EL (cell line): ENCODE measurements at places on chromosomes 7 and 10.
A peak's percentile ranks its signal among the peaks of the same experiment; 100 is the strongest.

GRCh38 chr7:5387711-5388245 lies 35.9 kb downstream of the TNRC18 start:
- DNase-seq = no peak

DNA sequence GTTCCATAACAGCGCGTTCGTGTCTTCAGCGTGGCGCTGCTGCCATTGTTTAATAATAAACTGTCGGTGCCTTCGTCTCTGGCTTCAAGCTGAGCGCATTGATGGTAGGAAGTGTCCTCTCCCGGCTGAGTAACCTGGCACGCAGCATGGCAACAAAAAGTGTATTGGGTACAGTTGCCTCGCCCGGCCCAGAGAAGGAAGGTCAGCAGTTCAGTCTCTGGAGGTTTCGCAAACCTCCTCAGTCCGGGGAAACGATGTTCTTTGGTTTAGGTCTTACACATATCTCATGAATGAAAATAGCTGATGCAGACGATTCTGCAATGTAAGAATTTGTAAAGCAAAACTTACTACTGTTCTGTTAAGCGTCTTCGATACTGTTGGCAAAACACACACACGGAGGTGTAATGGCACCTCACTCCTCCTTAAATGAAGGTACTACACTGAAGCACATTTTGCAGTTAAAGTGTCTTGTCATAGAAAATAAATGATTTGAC lies 739 bp upstream of the CCDC186 start:
- no peak for DNase-seq

- no peak for DNase-seq
These were observed 435.2 kb downstream of the PLXNA4 start for GRCh38 chr7:132141109-132141508.

DNA sequence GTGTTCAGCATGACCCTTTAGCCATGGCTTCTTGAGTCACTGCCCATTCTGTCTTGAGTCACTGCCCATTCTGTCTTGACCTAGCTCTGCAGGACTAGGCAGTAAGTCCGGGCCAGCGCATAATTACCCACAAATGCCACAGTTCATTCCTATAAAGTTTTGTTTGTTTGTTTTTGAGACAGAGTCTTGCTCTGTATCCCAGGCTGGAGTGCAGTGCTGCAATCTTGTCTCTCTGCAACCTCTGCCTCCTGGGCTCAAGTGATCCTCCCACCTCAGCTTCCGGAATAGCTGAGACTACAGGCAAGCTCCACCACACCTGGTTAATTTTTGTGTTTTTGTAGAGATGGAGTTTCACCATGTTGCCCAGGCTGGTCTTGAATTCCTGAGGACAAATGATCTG lies 32.7 kb upstream of the TARP start:
- peak; percentile 76 for DNase-seq

DNA sequence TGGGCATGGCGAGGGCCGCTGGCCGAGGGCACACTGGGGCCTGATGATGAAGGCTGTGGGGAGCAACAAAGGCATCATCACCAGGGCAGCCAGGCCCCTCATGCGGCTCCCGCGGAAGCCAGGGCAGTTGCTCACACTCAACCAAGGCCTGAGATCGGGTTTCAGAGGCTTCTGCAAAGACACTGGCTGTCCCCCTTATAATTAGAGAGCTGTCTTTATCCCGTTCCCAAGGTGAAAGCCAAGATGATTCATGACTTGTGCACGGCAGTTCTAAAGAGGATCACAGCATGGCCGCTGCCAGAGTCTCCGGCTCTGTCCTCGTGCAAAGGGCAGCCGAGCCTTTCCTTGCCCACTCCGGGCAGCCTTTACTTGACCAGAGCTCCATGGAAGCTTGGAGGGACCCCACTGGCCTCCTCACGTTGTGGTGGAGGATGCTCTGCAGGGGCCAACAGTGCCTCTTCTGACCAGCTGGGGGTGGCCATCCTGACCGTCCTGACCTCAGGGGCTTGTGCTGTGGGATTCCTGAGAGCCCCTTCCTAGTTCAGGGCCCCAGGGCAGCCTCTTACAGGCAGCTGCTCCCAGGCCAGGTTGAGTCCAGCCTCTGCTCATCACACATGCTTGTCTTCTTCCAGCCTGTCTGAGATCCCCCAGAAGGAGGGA lies 82.3 kb downstream of the PRKAG2 start:
- no peak for DNase-seq

DNA sequence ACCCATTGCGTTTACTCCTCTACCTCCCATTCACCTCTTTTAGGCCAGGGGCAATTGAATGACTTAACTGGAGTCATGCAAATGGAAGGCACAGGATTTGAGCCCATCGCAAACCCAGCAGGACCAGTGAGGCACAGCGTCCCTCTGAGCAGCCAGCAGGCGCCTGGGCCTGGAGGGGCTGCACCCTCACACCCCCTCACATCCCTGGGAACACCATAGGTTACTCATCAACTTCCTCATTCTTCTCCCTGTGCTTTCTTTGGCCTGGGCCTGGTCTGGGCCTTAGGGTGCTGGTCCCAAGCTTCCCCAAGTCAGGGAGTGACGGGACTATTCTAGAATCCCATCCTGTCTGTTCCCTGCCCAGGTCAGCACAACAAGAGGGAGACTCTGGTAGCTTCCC lies 169.4 kb upstream of the EEPD1 start:
- peak; percentile 18 for DNase-seq

DNA sequence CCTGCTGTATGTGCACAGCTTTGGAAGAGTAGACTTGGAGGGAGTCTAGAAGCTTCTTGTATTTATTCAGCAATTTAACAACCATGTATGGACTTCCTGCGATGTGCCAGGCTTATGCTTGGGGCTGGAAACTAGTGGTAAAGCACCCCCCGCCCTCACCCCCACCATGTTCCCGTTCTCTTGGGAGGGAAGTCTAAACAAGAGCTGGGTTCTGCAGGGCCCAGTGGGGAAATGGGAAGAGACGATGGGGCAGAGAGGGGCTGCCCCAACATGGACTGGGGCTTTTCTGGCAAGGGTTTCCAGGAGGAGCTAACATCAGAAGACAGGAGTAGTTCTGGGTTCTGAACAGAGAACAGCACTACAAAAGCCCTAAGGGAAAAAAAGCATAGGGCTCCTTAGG lies 8.0 kb downstream of the RASSF4 start:
- DNase-seq = no peak

- DNase-seq = no peak
These were observed 308.3 kb downstream of the PARD3 start for GRCh38 chr10:34506786-34507185.

DNA sequence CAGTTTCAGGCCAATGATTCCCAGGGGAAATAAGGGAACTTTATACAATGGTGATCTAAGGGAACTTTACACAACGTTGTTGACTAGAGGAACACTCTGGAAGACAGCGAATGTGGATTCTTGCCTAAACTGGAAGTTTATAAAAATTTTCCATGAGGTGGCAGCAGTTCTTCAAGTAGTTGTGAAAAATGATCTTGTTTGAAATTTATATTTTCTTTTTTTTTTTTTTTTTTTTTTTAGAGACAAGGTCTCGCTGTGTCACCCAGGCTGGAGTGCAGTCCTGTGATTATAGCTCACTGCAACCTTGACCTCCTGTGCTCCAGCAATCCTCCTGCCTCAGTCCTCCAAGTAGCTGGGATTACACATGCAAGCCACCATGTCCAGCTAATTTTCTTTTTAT lies 32.1 kb upstream of the GTF2I start:
- DNase-seq = peak; percentile 35

DNA sequence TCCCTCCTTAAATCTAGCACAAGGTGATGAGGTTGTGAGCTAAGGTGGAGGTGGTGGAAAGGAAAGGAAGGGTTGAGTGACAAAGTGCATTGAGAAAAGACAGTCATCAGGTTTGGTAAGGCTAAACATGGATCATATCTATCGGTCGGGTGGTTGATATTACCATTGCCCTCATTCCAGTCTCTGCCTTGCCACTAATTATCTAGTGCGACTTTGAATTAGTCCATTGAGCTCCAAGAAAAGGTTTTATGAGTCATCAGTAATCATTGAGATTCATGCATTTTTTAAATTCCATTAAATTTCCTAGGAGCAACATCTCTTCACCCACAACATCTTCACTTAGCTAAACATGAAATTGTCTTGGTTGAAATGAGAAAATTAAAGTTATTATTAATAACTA lies 68.9 kb upstream of the FRMD4A start:
- DNase-seq = peak; percentile 53

DNA sequence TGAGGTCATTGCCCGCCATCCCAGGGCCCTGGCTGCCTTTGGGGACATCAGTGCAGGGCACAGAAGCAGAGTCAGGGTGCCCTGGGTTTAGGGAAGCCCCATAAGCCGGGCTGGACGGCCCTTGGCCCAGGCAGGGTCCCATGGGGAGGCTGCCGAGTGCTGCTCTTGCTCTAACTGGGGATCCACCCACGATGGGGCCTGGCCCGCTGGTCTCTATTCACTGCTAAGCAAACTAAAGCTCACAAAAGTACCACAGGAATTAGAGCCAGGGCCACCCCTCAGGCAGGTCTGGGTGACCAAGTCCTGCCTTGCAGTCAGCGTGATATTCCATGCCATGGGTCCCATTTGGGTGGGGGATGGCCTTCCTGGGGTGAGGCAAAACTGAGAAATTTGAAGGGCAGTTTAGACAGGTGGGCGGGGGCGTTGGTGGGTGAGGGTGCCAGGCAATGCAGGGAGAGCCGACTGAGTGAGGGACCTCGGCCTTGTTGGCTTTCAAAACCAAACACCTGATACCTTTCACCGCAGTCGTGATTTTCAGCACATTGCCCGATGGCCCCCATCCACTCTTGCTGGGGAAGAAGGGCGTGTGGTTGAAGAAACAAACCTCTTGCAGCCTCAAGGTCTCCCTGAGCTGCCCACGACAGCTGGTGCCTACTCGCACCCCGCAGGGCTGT lies 92.8 kb upstream of the PPIF start:
- DNase-seq = no peak

DNA sequence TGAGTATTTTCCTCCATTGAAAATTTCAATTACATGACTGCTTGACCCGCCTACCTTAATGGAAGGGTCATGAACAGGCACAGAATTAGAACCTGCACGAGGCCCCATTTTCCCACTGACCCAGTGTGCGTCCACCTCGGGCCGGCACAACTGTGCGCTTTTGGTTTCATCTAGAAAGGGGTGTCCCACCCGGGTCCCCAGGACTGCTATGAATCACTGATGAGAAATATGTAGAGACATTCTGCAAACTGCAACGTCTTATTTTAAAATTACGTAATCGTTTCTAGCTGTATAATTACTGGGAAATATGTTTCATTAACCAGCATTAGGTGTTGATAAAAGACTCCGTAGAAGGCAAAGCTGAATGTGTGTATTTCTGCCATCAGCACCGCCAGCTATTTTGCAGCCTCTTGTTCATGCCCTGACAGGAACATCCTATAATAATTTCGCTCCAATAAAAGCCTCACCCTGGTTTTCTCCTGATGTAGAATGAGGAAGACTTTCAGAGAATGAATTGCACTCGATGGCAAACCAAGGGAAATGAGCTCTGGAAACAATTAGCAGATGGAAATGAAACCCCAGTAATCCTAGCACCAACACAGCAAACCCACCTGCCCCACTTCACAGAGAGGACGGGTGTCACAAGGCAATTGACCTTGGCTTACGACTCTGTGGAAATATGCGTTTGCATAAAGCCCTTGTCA lies 562.1 kb downstream of the DNAJB6 start:
- no peak for DNase-seq

GRCh38 chr7:74266191-74266963 lies 12.2 kb upstream of the RFC2 start:
- no peak for DNase-seq

DNA sequence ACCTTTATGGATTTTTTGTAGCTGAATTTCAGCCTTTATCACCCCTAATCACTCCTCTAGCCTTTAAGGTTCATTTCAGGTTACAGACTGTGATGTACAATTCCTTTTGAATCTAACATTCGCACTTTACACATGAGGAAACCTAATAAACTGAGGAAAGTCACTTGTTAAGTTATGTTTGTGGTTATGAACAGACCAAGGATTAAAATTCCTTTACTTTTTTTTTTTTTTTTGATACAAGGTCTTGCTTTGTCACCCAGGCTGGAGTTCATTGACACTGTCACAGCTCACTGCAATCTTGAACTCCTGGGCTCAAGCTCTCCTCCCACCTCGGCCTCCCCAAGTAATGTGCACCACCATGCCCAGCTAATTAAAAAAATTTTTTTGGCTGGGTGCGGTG lies 3.6 kb downstream of the MCU start:
- DNase-seq = peak; percentile 9

GRCh38 chr10:123563581-123563855 lies 102.6 kb upstream of the GPR26 start:
- no peak for DNase-seq
